CD4-positive, alpha-beta T cell (primary cell): ENCODE measurements at places on chromosomes 3 and 15.

GRCh38 chr15:86743283-86743903 is 663.7 kb downstream of the AGBL1 start:
- no peak overlapping the region for H3K27ac ChIP-seq
- no peaks in the 10 kb centered on the region for H3K27me3 ChIP-seq
- H3K36me3 ChIP-seq: no peaks in the 10 kb centered on the region
- H3K4me1 ChIP-seq: no peaks in the 10 kb centered on the region

DNA sequence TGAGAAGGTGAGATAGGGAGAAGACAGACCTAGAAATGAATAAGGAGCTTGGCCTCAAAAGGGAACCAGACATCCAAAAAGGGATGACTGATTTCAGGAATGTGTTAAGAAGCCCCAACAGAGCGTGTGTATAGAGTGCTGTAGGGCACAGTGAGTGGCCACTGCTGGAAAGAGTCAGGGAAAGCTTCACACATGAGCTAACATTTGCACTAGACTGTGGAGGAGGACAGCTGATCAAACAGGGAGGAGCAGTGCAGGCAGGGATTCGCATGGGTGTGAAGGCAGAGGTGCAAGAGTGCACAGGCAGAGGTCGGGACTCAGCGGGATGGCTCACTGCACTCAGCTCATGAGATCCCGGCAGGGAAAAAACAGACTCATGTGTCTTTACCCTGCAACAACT is 61.8 kb downstream of the NPTN start:
- no peak overlapping the region for H3K4me3 ChIP-seq
- H3K4me1 ChIP-seq: no peaks in the 10 kb centered on the region
- H3K36me3 ChIP-seq: peaks cover 76% of the 10 kb centered on the region
- no peak for DNase-seq

DNA sequence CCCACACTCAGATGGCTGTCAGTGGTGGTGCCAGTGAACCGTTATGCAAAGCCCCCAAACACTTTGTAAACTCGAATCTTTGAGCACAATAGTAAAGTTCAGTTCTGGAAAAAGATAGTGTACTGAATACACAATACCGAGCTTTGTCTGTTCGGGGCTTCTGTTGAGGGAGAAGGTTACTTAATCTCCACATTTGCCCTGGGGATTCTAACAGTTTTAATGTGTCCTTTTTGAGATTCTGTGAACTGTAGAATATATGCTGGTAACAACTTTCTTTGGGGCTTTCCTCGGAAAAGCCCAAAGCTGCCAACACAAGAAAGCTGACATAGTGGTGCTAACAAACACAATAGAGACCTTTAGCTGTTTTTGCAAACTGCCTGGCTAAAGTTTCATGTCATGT is 686.5 kb downstream of the ROBO1 start:
- no peak overlapping the region for H3K4me3 ChIP-seq
- H3K27me3 ChIP-seq: no peaks in the 10 kb centered on the region
- H3K36me3 ChIP-seq: no peaks in the 10 kb centered on the region
- no peak overlapping the region for H3K27ac ChIP-seq

GRCh38 chr15:98043160-98044014 is 82.9 kb downstream of the ARRDC4 start:
- no peak overlapping the region for H3K27ac ChIP-seq
- H3K4me1 ChIP-seq: no peaks in the 10 kb centered on the region
- no peak overlapping the region for H3K4me3 ChIP-seq
- DNase-seq: no peak
- H3K27me3 ChIP-seq: no peaks in the 10 kb centered on the region
- H3K36me3 ChIP-seq: no peaks in the 10 kb centered on the region

GRCh38 chr3:108406063-108406660 is 104.2 kb downstream of the MYH15 start:
- no peaks in the 10 kb centered on the region for H3K27me3 ChIP-seq
- no peak overlapping the region for H3K4me3 ChIP-seq
- DNase-seq: no peak
- H3K27ac ChIP-seq: no peak overlapping the region
- H3K36me3 ChIP-seq: no peaks in the 10 kb centered on the region

DNA sequence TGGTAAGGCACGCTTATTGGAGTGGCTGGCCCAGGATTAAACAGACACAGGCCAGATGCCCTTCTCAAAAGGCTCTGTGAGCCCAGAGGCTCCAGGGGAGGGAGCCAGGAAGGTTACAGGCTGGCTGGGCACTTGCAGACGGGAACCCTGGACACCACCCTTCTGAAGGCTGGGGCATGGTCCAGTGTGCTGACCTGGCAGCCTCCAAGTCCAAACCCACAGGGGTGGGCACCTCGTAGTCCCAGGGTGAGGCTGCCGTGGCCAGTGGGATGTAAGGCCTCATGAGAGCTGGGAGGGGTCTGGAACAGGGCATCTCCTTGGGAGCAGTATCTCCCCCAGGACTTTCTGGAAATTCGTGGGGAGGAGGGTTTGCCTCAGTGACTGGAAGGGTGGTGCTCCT is 19.6 kb downstream of the EFCC1 start:
- H3K4me1 ChIP-seq: peaks cover 35% of the 10 kb centered on the region
- no peak overlapping the region for H3K4me3 ChIP-seq
- no peak overlapping the region for H3K27ac ChIP-seq
- no peak for DNase-seq

DNA sequence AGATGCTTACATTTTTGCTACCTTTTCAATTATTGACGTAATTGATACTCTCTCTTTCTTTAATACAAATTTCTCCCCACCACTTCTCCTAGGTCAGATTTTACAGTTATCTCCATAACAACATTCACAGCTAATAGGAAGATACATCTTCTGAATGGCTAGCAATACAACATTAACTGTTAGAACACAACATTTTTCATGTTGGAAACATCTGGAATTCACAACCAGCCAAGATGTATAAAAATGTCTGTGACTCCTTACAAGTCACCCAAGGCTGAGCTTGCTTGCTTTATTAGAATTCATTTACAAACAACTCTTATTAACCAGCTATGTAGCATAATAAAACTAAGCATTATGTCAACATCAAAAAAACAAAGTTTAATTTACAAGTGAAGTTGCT is 81.0 kb upstream of the ROBO2 start:
- no peak overlapping the region for H3K27ac ChIP-seq
- no peak overlapping the region for H3K4me3 ChIP-seq
- DNase-seq: no peak
- H3K4me1 ChIP-seq: no peaks in the 10 kb centered on the region

DNA sequence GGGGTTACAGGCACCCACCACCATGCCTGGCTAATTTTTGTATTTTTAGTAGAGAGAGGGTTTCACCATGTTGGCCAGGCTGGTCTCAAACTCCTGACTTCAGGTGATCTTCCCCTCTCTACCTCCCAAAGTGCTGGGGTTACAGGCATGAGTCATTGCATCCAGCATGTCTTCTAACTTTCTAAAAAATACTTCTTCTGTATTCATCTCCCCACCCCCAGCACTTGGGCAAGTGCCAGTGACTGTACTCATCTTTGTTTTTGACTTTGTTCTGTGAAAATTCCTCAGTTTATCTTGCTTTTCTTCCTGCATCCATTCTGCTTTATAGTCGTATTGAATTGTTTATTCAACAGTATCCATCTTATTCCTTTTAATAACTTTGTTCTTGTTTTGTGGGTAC is 47.6 kb downstream of the ARIH1 start:
- no peaks in the 10 kb centered on the region for H3K4me1 ChIP-seq
- H3K36me3 ChIP-seq: peaks cover 20% of the 10 kb centered on the region
- H3K4me3 ChIP-seq: no peak overlapping the region
- H3K27ac ChIP-seq: no peak overlapping the region

DNA sequence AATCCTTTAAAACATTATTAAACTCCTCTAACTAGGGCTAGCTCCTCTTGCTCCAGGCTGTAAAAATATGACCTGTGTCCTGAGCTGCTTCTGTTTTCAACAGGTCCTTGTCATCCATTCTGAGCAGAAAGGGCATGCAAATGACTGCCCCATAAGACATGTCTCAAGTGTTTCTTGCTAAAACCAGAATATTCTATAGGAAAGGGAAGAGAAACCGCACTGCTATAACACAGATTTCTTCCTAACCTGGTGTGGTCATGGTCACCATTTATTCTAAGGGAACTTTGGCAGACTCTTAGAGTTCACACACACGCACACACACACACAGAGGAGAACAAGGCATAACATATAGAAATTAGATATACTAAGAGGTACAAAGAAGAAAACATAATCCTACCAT is 34.2 kb upstream of the B3GNT5 start:
- H3K27ac ChIP-seq: no peak overlapping the region
- peaks cover 2% of the 10 kb centered on the region for H3K36me3 ChIP-seq
- H3K27me3 ChIP-seq: no peaks in the 10 kb centered on the region
- H3K4me3 ChIP-seq: no peak overlapping the region
- no peak for DNase-seq

- no peaks in the 10 kb centered on the region for H3K4me1 ChIP-seq
- peaks cover 4% of the 10 kb centered on the region for H3K36me3 ChIP-seq
- DNase-seq: no peak
- no peak overlapping the region for H3K4me3 ChIP-seq
- no peaks in the 10 kb centered on the region for H3K27me3 ChIP-seq
These were observed 48.6 kb downstream of the SLC25A26 start for GRCh38 chr3:66269411-66269810.

DNA sequence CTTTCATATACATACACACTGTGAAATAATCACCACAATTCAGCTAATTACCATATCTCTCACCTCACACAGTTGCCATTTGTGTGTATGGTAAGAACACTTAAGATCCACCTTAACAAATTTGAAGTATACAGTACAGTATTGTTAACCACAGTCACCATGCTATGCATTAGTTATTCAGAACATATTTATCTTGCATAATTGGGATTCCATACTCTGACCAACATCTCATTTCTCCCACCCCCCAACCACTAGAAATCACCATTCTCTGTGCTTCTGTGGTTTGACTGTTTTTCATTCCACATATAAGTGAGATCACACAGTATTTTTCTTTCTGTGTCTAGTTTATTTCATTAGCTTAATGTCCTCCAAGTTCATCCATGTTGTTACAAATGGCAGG is 247.7 kb upstream of the CTNNB1 start:
- no peak overlapping the region for H3K27ac ChIP-seq
- H3K4me3 ChIP-seq: no peak overlapping the region
- no peaks in the 10 kb centered on the region for H3K36me3 ChIP-seq
- no peak for DNase-seq
- no peaks in the 10 kb centered on the region for H3K27me3 ChIP-seq
- no peaks in the 10 kb centered on the region for H3K4me1 ChIP-seq

DNA sequence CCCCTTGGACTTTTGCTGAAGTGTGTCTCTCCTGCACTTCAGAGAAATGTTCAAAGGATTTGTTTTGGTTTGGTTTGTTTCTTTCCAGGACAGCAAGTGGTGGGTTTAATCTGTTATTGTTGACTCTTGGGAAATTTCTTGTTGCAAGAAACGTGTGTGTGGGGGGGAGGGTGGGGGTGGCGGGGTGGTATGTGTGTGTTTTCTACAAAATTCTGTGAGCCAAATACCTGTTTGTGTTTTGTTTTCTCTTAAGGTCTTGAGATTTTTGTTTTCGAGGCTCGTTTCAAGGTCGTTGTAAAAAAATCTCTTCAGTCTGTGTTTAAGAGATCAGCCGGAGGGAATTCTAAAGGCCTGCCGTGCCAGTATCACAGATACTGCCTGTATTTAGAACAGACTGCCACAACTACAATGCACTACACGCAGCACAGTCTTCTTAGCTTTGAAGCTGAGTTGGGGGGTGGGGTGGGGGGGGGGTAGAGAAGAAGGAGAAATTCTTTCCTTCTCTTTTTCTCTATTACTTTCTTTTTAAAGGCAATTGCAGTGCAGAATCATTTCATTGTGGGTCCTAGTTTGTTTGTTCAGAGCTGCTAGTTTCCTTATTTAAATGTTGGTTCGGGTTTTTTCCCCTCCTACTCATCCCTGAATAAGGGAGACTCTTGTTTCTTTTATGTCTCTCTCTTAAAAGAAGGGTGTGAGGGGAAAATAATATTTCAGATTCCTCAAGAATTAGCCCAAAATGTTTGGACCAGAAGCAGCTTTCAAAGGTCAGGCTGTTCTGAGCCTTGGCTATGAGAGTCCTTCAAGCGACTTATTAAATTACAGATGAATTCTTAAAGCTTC is 1.4 kb upstream of the BCL6 start:
- no peaks in the 10 kb centered on the region for H3K36me3 ChIP-seq
- peak overlapping the region; percentile 99 for H3K27ac ChIP-seq
- no peak for DNase-seq
- peak overlapping the region; percentile 96 for H3K4me3 ChIP-seq
- peaks cover 42% of the 10 kb centered on the region for H3K4me1 ChIP-seq
- no peaks in the 10 kb centered on the region for H3K27me3 ChIP-seq

- H3K4me1 ChIP-seq: no peaks in the 10 kb centered on the region
- no peaks in the 10 kb centered on the region for H3K27me3 ChIP-seq
- H3K27ac ChIP-seq: no peak overlapping the region
- no peaks in the 10 kb centered on the region for H3K36me3 ChIP-seq
- DNase-seq: no peak
These were observed 282.3 kb downstream of the SLC9A9 start for GRCh38 chr3:143565951-143566350.

DNA sequence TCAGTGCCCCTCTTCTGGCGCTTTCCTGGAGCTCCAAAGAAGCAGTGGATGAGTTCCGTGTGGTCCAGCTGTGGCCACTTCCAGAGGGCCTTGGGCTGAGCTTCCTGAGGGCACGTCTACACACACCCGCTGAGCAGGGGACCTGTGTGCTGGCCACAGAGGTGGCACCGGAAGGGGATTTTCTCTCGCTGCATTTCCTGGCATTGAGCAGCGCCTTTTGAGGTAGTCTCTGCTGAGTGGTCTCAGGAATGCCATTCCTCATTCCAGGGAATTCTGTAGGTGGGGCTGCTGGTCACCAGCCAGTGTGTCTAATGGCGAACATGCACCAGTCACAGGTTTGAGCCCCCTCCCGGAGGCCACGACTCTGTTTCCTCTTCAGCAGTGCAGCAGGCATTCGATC is 48.1 kb downstream of the AMOTL2 start:
- H3K27me3 ChIP-seq: no peaks in the 10 kb centered on the region
- H3K36me3 ChIP-seq: no peaks in the 10 kb centered on the region
- H3K27ac ChIP-seq: no peak overlapping the region

DNA sequence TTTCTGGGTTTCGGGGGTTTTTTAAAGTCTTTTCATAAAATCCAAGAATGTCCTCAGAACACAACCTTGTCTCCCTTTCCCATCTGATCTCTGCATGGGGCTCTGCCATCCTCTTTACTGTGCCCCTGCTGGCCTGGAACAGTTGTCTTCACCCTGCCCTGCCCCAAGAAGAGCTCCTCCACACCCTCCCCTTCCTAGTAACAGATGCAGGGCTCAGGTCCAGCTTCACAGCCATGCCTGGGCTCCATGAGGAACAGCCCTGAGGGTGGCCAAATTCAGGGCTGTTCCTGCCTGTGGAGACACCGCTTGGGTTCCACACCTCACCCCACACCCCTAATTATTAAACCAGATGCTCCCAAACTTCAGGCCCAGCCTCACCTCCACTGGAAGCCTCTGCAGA is 12.9 kb upstream of the ULK3 start:
- H3K4me1 ChIP-seq: peaks cover 40% of the 10 kb centered on the region
- DNase-seq: no peak
- no peak overlapping the region for H3K27ac ChIP-seq
- no peak overlapping the region for H3K4me3 ChIP-seq
- H3K36me3 ChIP-seq: peaks cover 52% of the 10 kb centered on the region

GRCh38 chr15:40680151-40680550 is 14.8 kb upstream of the RAD51 start:
- H3K27ac ChIP-seq: no peak overlapping the region
- peaks cover 4% of the 10 kb centered on the region for H3K4me1 ChIP-seq
- H3K4me3 ChIP-seq: no peak overlapping the region
- no peaks in the 10 kb centered on the region for H3K27me3 ChIP-seq
- H3K36me3 ChIP-seq: no peaks in the 10 kb centered on the region
